CD4-positive, alpha-beta T cell treated with Interferon gamma for 1 hour (primary cell): ENCODE measurements at places on chromosomes 5 and 9.
A peak's percentile ranks its signal among the peaks of the same experiment; 100 is the strongest.

GRCh38 chr9:134286471-134287245, 39.6 kb upstream of the RXRA start:
- no peak for DNase-seq

DNA sequence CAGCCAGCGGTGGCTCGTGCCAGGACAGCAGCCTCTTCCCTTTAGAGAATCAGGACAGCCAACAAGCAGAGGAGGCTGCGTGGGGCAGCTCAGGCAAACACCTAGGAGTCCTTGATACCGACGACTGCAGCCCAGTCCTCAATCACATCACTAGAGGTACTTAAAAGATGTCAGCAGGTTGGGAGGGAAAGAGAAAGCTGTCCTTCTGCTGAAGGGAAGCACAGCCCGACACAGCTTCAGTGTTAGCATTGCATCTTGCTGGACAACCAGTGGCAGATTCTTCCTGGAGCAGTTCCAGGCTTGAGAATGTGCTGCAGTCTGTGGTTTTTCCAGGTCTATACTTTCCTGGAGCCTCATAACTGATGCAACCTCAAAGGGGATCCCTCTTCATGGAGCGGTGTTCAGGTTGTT, 230.5 kb downstream of the SYK start:
- no peak for DNase-seq

DNA sequence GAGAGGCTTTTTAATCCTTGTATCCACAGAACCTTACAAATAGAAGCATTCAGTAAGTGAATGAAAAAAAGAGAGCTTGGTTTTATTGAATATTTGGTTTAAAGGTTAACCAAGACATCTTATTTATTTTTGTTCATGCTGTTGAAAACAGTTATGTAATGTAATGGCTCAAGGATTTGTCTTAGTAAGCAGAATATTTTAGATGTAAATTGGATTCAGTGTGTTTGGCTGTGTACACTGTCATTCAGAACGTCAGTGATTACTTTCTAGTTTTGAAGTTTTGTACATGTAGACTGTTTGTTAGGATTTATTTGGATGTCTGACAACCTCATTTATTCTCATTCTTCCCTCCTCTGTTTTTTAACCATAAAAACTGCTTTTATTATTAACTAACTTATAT, 31.3 kb downstream of the KCNN2 start:
- DNase-seq = no peak

- no peak for DNase-seq
Measured at GRCh38 chr9:68669218-68669617, 35.8 kb upstream of the PIP5K1B start.

- DNase-seq = no peak
Measured at GRCh38 chr5:18216729-18217128, 582.5 kb downstream of the TAF11L14 start.

- no peak for DNase-seq
Measured at GRCh38 chr5:8827696-8828095, 718.2 kb downstream of the SEMA5A start.

DNA sequence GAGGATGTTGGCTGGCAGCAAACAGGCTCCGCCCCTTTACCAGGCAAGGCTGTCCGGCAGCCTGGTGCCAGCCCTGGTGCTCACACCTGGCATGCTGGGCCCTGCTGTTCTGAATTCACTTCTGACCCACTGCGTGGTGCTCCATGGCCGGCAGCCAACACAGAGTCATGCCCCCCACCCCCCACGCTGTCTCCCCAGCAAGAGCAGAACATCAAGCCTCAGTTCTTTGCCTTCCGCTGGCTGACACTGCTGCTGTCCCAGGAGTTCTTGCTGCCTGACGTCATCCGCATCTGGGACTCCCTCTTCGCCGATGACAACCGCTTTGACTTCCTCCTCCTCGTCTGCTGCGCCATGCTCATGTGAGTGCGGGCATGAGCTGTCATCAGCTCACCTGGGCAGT, 12.6 kb upstream of the ENDOG start:
- DNase-seq = no peak

- DNase-seq = no peak
Measured at GRCh38 chr9:89519366-89519805, 21.5 kb upstream of the SEMA4D start.

- DNase-seq = no peak
Measured at GRCh38 chr5:138737494-138738265, 15.5 kb upstream of the CTNNA1 start.

- DNase-seq = no peak
Measured at GRCh38 chr5:27568811-27569210, 530.4 kb upstream of the CDH9 start.

DNA sequence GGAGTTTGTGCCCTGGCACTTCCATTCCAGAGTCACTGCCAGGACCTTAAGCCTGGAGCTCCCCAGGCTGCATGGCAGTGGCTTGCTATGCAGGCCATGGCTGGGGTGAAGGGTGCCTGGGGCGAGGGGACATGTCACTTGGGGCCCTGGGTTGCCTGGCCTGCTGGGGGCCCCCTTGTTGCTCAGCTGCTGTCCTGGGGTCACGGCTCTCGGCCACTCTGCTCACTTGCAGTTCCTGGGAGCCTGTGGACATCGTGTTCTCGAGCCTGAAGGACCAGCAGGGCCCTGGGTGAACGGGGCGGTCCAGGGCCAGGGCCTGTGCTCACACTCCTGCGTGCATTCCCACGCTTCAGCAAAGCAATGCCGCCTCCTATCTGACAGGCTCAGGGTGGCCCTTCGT, 14.5 kb upstream of the SLC2A6 start:
- no peak for DNase-seq

DNA sequence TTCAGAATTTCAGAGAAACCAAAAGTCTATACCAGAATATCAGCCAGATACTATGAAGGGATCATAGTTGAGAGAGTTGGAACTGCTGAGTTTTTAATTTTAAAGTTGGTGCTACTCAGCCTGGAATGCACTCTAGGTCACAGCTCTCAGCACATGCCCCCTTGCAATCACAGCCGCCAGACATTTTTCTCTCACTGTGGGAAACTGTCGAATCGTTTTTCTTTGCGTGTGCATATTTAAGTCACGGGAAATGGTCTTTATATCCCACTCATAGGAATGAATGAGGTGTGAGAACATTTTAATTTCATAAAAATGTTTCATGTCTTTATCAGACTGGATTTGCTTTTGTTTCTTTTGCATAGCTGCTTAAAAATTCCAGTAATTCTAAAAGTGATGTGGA, 12.2 kb upstream of the SPDL1 start:
- no peak for DNase-seq

GRCh38 chr5:4230786-4231641, 635.4 kb downstream of the IRX1 start:
- DNase-seq = no peak

GRCh38 chr5:41875121-41875520, 4.9 kb upstream of the OXCT1 start:
- DNase-seq = no peak

GRCh38 chr5:80165452-80165851, 90.4 kb downstream of the SERINC5 start:
- no peak for DNase-seq

- DNase-seq = no peak
Measured at GRCh38 chr9:116504081-116504480, 183.0 kb upstream of the TRIM32 start.

DNA sequence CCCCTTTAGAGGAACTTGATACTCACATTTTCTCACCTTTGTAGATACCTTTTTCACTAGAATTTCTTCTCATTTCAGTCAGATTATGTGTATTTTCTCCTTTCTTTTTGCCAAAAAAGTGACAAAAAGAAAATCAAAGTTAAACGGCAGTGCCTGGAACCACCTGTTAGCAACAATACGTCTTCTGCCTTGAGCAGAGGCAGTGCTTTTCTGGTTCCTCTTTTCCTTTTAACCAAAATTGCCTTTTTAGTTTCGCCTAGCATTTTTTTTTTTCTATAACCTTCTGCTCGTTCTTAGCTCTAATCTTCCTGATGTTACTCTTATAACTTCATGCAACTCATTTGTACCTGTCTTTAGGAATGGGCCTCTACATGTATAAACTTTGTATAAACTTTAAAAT, 26.1 kb downstream of the SMIM32 start:
- no peak for DNase-seq

GRCh38 chr5:2093859-2094615, 211.3 kb upstream of the IRX4 start:
- DNase-seq = no peak

DNA sequence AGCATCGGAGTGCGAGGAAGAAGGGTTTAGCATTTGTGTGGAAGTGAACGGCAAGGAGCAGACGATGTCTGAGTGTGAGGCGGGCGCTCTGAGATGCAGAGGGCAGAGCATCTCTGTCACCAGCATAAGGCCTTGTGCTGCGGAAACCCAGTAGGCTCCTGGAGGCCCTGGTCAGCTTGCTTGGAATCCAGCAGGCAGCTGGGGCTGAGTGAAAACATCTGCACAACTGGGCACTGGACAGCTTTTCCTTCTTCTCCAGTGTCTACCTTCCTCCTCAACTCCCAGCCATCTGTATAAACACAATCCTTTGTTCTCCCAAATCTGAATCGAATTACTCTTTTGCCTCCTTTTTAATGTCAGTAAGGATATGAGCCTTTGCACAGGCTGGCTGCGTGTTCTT, 72.1 kb downstream of the C7 start:
- no peak for DNase-seq

- no peak for DNase-seq
Measured at GRCh38 chr9:108671176-108671575, 184.6 kb downstream of the ACTL7B start.

- DNase-seq = no peak
Measured at GRCh38 chr9:16869131-16869881, 1.2 kb downstream of the BNC2 start.

GRCh38 chr5:68331192-68332079, 115.9 kb downstream of the PIK3R1 start:
- DNase-seq = peak; percentile 5

DNA sequence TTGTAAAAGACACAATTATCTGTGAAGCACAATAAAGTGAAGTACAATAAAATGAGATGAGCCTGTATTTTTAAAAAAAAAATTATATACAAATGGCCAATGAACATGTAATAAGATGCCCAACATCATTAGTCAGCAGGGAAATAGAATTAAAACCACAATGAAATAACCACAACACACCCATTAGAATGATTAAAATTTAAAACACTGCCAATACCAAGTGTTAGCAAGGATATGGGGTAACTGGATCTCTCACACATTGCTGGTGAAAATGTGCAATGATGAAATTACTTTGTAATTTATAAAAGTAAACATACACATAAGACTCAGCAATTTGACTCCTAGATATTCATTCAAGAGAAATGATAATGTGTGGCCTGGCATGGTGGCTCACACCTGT, 62.8 kb downstream of the SHOC1 start:
- DNase-seq = no peak

- no peak for DNase-seq
Measured at GRCh38 chr5:141615991-141616720, 2.6 kb downstream of the DIAPH1 start.

DNA sequence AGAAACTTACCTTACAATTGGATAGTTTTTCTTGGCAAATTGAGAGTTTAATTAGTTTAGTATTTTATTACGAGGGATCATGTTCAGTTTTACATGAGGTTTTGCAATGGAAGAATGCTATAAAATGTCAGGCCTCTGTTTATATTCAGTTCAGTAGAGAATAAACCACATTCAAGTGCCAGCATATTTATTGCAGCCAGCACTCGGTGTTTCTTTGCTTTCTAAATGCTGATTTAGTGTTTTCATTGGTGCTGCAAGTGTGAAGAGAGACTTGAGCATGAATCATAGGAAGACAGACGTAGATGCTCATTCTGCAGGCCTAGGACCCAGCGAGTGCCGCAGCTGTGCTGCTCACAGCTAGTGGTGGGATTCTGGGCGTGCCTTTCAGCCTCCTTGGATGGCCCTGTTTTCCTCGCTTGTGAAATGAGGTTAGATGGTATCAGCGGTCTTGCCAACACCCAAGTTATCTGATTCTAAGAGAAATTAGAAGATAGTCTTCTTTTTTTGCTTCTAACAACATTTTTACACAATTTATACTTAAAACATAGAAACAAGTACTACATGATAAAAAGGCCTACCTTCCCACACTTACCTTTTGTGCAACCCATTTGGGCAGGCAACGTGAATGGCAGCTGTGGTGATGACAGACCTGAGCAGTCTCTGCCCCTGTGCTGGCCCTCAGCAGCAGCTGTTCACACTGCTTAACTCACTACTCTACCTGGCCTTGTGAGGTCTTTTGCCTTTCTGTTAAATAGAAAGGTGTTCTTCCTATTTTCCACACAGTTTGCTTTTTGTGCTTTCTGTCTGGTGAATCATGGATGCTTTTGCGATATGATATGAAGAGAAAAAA, 26.8 kb upstream of the TNFAIP8 start:
- peak; percentile 54 for DNase-seq

DNA sequence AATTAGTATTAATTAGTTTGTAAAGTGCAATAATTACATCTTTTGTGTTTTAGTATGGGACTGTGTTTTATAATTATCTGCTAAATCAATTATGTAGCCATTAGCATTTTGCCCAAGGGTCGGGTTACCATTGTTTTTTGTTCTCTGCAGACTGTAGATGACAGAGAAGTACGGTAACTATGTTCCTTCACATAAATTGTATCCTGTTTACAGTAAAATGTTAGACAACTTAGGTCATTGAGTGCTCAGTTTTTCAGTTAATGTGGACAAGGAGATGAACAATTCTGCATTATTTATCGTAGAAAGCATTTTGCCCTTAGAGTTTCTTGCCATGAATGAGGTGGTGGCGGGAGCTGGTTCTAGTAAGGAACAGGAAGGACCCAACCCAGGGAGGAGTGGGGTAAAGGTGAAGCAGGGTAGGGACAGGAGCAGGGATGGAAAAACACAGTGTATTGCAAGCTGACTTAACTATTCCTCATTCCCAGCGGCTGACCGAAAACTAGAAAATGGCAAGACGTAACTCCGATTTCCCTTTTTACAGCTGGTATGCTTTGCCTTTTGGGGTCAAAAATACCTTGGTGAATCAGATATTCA, 243.7 kb upstream of the SLC24A2 start:
- no peak for DNase-seq

GRCh38 chr5:150505041-150505511, 2.9 kb upstream of the NDST1 start:
- no peak for DNase-seq

- DNase-seq = peak; percentile 18
Measured at GRCh38 chr9:126615245-126615790, 1.6 kb downstream of the LMX1B start.

DNA sequence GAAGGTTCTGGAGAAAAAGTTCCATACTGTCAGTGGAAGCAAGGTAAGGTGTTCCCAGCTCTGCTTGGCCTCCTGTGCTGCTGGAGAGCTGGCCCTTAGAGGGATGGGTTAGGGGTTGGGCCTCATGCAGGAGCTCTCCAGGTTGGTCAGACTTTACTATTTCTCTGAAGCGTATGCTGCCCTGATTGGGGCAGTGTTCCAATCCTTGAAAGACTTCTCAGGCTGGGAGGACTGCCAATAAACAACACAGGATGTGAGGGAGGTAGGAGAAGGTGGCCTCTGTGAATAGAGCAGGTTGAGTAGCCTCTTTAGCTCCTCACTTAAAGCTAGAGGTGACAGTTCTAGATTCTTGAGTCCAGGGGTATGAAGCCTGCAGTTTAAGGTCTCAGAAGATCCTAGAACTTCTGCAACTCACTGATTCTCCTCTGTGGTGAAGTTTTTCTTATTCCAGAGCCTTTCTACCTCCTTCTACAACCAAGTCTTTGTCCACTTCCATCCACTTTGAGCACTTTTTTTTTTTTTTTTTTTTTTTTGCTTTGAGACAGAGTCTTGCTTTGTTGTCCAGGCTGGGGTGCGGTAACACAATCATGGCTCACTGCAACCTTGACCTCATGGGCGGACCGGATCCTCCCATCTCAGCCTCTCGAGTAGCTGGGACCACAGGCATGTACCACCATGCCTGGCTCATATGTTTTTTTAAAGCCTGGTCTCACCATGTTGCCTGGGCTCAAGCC, 3.0 kb downstream of the HNRNPAB start:
- DNase-seq = no peak

- DNase-seq = no peak
Measured at GRCh38 chr9:126956917-126957686, 42.5 kb downstream of the RALGPS1 start.
